Stimulated activated CD8-positive, alpha-beta memory T cell treated with anti-CD3 and anti-CD28 coated beads, Interleukin-4, amount 100 ng/mL, for 1 hour (primary cell): ENCODE measurements at places on chromosomes 2 and 18.

- DNase-seq = no peak
Measured at GRCh38 chr2:147630585-147630984, 214.2 kb upstream of the ACVR2A start.

GRCh38 chr2:38390947-38391346 lies 13.9 kb upstream of the ATL2 start:
- DNase-seq = no peak

- no peak for DNase-seq
Measured at GRCh38 chr2:46411245-46411641, 68.1 kb upstream of the TMEM247 start.

DNA sequence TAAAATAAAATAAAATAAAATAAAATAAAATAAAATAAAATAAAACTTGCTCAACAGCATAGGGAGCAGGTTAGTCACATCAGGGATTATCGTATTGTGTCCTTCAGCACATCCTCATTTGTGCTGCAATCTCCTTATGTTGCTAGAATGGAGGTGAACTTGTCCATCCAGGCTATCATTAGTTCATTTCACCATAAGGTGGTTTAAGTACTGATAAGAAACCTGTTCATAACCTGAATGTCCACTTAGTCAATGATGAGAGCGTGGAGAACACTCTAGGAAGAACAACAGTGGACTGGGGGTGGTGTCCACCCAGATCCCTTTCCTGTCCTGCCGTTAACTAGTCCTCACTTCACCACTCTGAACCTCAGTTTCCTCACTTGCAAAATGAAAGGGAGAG lies 21.9 kb downstream of the DHRS9 start:
- no peak for DNase-seq
